ENCODE measurements at places on chromosomes 13 and 19.

DNA sequence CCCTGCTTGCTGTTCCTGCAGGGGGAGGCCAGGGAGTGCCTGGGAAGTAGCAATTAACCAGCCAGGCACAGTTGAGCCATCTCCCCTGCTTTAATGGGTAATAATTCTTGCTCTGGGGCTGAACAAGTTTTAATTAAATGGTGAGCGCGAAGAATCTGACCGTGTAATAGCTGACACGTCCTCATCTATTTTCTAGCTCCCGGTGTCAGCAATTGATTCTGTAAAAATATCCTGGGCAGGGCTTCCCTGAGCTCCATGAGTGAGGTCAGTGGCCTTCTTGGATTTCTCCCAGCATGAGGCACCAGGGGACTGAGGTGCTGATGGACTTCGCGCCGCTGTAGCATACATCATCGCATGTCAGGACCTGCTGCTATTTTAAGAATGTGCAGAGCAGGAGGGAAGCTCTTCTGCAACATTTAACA, 26.9 kb downstream of the SIPA1L3 start:
- no peak for DNase-seq

DNA sequence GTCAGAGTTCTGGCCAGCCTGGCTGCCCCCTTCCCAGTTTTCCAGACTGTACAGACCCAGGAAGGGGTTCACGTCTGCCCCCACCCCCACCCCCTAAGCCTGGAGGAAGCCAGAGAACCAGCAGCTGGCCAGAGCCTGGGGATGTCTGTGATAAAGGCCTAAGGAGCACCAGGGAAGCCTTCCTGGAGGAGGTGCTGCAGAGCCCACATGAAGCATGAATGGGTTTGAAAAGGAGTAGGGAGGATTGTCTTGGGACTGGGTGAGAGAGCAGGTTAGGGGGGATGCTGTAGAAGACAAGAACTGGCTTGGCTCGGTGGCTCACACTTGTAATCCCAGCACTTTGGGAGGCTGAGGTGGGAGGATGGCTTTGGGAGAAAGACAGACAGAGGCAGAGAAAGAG, 5.8 kb downstream of the SHKBP1 start:
- no peak for DNase-seq

DNA sequence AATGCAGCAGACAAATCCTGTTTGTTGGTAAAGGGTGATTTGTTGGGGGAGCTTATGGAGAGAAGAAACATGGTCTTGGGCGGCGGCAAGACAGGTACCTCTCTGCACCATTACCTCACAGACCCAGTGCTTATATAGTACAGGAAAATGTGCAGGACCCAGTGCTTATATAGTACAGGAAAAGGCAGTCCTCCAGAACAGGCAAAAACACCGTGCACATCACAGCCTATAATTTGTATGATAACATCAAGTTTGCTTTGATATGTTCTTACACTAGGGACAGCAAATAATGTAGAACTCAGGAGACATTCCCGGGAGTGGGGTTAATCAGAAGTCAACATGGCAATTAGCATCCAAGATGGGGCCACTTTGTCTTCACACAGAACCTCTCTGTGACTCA, 20.9 kb downstream of the VAV1 start:
- DNase-seq = no peak

GRCh38 chr19:33535226-33535625, 13.6 kb upstream of the PEPD start:
- no peak for DNase-seq

- DNase-seq = no peak
Measured at GRCh38 chr13:46169758-46170157, 12.2 kb downstream of the LCP1 start.

GRCh38 chr13:107203146-107203847, 635.4 kb upstream of the ARGLU1 start:
- DNase-seq = no peak

DNA sequence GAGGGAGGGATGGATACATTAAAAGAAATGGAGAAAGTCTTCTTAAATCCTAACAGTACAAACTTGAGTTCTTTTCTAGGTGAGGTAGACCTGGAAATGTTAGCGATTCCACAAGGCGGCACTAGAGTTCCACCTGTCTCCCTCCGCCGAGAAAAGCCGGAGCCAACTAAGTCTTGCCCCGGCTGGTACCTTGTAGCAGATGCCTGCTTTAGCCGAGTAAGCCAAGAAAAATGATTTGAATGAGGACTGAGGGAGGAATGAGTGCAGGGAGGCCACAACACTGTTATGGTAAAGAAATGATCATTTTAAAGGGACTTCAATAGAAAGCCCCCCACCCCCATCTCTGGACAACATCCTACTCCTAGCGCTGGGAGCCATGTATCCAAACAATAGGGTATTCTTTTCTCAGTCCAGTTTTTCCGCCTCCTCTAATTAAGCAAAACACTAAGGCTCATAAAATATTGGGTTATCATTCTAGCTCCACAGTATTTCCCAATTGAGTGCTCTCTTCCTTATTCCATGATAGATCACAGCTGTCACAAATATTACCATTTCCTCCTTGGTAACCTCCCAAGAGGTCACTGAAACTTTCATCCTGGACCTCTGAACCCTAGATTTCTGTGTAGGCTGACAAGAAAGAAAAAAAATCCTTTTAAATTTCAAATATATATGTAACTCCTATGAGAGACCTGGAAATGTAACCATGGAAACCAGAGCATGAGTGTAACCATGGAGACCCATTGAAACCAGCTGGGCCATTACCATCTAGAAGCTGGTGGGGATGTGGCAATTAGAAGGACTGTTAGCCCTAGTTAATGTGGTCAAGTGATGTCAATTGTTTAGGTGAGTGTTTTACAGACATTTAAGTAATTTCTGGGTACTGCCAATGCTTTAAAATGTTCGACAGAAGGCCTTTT, 58.3 kb downstream of the GPALPP1 start:
- DNase-seq = peak; percentile 78

- DNase-seq = no peak
Measured at GRCh38 chr19:55602104-55603001, 2.3 kb downstream of the ZNF524 start.

GRCh38 chr13:110319397-110319773, 12.3 kb downstream of the COL4A2 start:
- DNase-seq = no peak

DNA sequence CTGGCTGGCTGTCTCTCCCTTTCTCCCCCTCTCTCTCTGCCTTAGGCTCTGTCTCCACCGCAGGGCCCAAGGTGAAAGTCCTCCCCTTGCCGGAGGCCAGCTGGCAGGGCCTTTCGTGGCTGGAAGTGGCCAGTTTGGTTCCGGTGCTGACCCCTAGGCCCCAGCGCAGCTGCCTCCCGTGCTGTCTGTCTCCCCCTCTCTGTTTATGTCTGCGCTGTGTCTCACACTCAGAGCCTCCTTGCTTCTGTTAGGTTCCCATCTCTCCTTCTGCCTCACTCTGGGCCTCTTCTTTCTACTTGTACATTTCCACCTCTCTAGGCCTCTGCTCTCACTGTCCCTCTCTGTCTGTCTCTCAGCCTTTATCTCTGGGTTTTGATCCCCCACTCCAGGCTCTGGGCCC, 13.1 kb downstream of the CCDC97 start:
- no peak for DNase-seq

DNA sequence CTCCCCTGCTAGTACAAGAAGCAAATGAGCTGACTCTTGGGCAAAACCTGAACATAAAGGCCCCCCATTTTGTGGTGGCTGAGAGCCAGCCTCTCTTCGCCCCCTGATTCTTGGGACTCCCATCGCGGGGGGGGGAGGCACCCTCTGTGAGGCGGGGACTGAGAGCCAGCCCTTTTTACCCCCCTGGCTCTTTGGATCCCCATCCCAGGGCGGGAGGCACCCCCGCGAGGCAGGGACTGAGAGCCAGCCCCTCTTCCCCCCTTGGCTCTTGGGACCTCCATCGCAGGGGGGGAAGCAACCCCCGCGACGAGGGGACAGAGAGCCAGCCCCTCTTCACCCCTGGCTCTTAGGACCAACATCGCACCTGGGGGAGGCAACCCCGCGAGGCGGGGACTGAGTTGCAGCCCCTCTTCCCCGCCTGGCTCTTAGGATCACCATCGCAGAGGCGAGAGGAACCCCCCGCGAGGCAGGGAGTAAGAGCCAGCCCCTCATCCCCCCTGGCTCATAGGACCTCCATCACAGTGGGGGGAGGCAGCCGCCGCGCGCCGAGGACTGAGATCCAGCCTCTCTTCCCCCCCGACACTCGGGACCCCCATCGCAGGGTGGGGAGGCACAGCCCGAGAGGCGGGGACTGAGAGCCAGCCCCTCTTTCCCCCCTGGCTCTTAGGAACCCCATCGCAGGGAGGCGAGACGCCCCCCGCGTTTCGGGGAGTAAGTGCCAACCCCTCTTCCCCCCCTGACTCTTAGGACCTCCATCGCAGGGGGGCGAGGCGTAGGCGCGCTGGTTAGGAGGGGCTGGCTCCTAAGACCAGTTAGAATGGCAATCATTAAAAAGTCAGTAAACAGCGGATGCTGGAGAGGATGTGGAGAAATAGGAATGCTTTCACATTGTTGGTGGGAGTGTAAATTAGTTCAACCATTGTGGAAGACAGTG, 2428.4 kb upstream of the PCDH20 start:
- DNase-seq = no peak

GRCh38 chr19:29514525-29515232, 11.1 kb upstream of the VSTM2B start:
- no peak for DNase-seq

GRCh38 chr19:38033658-38034491, 126.9 kb downstream of the SIPA1L3 start:
- DNase-seq = no peak

DNA sequence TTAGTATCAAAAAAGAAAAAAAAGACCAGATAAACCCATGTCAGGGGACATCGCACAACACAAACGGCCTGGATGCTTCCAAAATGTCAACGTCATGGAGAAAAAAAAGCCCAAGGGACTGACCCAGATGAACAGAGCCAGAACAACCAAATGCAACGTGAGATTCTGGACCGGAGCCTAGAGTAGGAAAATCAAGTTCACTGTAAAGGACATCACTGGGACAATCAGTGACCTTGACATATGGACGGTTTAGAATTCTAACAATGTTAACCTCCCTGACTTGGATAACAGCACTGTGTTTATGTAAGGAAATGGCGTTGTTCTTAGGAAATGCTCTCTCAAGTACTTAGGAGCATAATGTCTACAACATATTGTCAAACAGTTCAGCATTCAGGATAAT, 15.1 kb upstream of the EMP3 start:
- no peak for DNase-seq

GRCh38 chr19:43636121-43636683, 3.4 kb downstream of the CADM4 start:
- no peak for DNase-seq

DNA sequence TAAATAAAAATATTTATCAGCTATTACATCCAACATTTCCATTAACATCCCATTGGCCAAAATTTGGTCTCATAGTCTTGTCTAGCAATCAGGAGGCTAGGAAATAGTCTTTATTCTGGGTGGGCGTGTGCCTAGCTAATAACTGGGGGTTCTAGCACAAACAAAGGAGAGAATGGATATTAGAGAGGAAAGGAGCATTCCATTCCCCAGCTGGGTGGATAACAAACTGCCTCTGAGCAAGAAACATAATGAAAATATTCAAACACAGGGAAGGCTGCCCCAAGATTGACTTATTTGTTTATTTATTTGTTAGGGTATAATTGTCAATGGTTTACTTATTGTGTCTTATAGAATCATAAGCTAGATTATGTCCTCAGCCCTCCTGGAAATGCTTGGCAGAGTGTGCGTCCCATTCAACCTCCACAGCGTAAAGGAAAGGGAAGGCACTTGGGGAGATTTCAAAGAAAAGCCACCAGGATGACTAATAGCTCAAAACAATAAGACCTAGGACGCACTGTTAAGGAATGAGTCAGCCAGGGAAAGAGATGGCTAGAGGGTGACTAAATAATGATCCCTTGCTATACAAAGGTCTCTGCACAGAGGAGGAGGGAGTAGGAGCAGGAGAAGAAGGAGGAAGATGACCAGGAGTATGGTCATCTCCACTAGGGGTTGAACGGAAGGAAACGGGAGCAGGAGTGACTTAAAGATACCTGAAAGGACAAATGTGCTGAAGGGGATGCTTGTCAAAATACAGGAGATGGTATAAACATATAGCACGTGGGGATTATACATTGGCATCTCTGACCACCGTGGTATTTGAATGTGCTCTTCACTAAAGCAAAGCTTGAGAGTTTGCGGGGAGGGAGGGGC, 23.5 kb upstream of the USP12 start:
- DNase-seq = no peak

- no peak for DNase-seq
Measured at GRCh38 chr13:108760129-108760528, 130.7 kb downstream of the MYO16 start.

- no peak for DNase-seq
Measured at GRCh38 chr13:99806671-99807070, 164.9 kb downstream of the ZIC5 start.

GRCh38 chr13:21066946-21067345, 5.6 kb upstream of the LATS2 start:
- no peak for DNase-seq

DNA sequence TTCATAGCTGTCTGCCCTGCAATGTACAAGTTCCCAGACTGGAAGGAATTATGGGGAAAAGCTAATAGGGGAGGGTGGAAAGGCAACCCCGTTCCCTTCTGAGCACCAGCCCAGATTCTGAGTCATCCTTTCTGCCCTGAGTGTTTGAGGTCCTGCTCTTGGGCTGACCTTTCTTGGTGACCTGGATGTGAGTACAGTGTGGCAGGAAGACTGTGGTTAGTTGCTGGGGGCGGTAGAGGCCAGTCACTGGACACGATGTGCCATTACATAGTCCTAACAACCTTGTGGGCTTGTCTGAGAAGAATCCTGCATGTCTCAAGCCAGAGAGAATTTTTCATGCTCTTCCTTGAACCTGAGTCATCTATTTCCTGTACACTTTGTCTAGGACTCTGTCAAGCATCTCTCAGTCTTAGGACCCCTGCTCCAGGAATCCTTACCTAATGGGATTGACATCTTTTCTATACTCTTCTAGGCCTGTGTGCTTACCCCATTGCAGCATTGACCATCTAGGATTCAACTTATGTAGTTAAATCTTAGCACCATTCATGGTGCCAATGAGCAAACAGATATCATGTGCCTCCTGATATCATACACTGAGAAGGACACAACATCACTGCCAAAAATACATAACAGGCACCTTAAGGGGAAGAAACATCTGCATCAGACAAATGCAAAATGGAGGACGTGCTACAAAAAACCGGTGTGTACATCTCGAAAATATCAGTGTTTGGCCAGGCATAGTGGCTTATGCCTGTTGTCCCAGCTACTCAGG, 8.1 kb upstream of the ANGPTL4 start:
- no peak for DNase-seq

DNA sequence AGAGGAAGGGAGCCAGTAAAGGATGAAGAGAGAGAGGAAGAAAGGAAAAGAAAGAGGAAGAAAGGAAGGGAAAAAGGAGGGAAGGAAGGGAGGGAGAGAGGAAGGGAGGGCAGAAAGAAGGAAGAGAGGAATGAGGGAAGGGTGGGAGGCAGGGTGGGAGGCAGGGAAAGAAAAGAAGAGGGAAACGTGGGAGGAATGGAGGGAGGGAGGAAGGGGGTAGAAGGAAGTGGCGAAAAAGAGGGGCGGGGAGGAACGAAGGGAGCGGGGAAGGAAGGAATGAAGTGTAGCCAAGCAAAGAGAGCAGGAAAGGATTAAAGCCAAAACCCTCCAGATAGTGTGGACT, 53.1 kb downstream of the SOX1 start:
- DNase-seq = no peak
